ENCODE measurements at places on chromosomes 3 and 15.

DNA sequence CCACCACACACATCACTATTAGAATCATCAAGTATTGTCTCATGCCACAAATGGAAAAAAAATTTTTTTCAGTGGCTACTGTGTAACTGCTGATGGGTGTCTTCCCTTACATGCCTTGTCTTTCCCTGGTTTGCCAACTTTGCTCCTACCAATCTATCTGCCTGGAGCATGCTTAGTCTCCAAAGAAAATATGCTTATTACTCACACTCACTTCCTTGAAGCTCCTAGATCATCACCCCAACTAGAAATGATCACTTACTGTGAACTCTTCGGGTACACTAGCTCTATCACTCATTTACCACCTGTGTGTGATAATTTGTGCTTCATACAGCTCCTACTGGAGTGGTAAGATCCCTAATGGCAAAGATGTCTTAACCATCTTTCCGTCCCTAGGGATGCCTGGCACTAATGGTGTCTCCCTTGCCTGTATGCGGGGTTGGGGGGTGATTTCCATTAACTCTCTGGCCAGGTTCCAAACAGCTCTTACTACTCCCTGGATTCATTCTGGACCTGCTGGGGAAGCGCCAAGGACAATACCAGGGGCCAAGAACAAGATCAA lies 799 bp downstream of the VPS33B start:
- no peak for DNase-seq

DNA sequence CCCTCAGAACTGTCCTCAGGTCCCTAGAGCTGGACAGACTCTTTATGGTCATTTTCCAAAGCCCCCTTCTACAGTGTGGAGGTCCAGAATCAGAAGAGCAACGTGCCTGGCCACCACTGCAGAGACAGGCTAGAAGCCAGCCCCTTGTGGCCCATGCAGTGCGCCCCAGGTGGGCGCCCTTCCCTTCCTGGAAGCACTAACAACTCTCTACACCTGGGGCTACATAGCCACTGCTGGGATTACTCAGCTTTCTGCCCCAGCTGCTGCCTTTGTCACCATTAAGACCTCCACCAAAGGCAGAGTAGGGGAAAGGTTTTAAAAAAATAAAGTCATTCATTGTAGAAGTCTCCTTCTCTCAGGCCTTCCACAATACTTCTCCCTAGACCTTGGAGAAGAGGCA lies 2.3 kb downstream of the RASGRP1 start:
- no peak for DNase-seq

DNA sequence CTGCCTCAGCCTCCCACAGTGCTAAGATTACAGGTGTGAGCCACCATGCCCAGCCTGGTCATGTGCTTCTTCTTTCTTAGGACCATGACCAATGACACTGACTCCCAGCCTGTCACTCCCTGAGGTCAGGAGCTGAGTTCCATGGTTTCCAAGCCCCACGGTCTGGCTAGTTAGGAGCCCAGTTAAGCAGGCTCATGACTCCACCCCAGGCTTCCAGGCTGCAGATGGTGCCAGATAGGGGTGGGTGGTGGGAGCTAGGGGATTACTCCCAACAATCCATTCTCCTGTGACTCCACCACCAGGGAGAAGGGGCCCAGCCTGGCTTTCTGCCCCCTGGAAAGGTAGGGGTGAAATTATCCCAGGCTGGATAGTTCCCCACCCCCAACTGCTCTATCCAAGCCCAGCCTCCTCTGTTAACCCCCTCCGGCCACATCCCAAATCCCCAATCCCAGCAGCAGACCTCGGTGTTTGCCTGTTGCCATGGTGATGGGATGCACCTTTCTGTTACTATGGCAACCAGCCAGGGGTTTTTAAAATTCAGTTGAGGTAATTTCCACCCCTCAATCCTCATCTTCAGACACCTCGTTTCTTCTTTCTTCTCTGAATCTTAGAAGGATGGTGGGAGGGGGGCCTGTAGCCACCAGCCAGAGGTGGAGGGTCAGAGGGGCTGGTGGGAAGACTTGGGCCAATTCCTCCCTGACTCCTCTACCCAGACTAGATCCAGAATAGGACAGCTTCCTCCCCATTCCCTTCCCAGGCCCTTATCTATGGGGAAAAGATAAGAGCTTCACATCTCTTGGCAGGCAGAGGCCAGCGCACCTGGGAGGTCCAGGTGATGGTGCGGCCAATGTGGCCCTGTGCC lies 22.5 kb upstream of the SEMA3F start:
- DNase-seq, result no peak

DNA sequence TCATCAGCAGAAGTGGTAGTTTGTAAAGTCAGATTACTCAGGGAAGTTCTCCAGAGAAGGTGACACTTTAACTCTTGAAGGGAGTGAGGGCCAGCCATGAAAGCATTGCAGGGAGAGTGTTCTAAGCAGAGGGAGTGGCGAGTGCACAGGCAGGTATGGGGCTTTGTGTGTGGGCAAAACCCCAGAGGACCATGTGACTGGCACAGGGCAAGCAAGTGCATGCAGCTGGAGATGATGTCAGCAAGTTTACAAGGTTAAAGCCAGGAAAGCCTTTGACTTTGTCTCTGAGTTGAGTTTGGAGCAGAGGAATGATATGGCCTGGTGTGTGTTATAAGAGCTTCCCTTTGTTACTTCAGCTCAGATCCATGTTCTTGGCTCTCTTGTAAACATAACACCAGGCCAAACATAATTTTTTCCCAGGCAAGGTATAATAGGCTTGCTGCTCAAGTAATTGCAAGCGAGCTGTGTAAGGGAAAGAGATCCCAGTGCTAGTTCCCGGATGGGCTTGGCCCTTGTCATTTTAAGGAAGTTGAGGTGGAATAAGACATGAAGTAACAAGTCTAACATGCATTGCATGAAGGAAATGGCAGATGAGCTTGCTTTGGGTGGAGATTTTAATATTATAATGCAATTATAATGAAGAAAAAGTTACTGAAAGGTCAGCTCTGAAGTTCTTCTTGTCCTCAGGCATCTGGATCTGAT lies 341.1 kb upstream of the LRRC3B start:
- DNase-seq, result no peak

DNA sequence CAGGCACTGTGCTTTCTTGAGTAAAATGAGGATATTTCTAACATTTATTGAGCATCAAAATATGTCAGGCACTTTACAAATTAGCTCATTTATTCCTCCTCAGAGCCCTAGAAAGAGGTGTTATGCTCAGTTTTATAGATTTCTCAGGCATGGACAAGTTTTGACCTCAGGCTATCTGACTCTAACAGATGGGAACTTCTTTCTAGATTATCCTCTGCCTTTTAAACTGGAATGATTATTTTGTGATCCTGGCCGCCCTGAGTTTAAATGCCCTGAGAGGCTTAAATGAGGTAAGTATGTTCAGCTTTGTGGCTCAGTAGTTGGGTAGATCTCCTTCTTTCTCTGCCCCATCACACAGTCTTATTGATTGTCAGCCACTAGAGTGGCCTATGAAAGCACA lies 32.3 kb upstream of the ATP1B3 start:
- no peak for DNase-seq

GRCh38 chr3:15681668-15682067 lies 80.1 kb downstream of the BTD start:
- no peak for DNase-seq

GRCh38 chr3:179098388-179099077 lies 26.9 kb upstream of the ZMAT3 start:
- no peak for DNase-seq

- no peak for DNase-seq
These were observed 81.5 kb upstream of the SLC2A2 start for GRCh38 chr3:171108066-171108465.

GRCh38 chr3:38137615-38138348 lies 679 bp upstream of the MYD88 start:
- DNase-seq, result no peak

DNA sequence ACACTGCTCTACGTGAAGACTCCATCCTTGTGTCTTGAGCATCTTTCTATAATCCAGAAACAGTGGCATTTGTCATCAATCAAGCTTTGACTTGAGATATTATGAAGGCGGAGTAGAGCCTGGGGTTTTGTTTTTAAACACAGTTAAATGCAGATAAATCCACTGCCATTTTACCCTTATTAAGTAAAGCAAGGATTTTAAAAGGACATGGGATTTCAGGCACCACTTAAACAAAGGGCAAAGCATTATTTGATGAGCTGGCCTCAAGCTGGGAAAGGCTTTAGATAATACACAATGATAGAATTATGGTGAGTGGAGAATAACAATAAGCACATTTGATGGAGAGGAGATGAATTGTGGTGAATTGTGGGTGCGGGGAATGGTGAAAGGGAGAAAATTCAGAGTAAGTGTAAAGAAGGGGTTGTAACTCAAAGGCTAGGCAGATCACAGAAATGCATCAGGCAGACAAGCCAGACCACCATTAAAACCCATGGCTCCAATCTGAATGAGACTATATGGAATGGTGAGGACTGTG lies 54.9 kb upstream of the GLCE start:
- DNase-seq, result no peak

- DNase-seq, result no peak
These were observed 119.3 kb downstream of the KCNMB2 start for GRCh38 chr3:178655488-178655887.

DNA sequence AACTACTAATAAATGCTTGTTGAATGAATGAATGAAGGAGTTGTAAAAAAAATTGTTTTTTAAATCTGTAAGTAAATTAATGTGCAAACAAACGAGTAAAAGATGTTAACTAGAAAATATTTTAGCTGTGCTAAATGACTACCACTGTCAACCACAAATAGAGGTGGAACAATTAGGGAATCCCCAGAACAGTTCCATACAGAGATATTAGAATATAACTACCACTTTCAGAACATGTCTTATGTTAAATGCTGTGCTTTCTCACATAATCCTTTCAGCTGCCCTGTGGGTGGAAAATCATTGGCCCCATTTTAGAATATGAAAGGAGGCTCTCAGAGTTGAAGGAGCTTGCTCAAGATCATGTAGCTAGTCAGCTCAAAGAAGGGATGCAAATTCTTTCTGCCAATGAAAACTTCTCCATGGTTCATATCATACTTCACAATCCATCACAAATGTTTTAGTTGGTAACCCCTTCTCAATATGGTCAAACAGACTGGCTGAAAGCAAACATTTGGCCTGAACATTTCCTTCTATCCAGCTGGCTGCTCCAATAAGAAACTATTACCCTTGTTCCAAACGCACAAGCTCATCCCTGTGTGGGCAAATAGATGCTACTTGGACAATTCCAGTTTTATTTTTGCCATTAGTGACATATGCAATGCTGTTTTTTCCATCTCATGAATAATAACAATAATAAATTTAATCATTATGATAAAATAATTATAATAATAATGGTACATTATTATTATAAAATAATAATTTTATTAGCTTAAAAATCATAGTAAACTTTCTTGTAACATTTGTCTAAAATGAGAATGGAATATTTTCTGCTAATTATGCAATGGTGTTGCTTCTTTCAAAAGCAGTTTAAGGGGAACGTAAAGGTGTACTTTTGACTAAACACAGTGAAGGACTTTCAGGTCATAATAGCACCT lies 290.4 kb upstream of the STT3B start:
- no peak for DNase-seq

DNA sequence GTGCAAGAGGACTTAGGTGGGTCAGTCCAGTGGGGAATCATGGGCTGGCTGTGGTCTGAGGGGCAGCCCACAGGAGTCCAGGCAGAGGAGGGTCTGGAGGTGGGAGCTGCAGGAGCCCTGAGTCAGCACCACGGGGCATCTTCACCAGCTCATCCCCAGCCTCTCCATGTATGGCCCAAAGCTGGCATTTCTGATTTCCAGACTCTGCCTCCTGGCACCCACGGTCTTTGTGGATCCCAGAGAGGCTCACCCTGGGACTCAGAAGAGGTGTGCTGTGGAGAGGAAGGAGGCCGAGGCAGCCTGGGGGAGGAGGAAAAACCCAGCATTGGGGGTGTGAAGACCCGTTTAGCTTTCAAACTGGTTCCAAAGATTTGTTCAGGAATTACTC lies 64.5 kb upstream of the KLF13 start:
- DNase-seq, result no peak

DNA sequence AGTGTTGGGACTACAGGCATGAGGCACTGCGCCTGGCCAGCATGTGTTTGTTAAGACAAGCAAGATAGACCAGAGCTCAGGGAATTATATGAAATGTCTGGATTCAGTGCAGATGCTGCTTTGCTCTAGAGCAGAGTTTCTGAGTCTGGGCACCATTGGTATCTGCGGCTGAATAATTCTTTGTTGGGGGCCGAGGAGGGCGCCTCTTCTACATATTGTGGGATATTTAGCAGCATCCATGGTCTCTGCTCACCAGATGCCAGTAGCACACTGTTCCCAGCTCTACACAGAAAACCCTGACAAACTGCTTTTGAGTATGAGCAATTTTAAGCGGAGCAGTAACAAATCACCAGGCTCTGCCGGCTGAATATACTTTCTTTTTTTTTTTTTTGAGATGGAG lies 3.6 kb upstream of the LDHAL6B start:
- no peak for DNase-seq

- DNase-seq, result no peak
These were observed 8.4 kb downstream of the TBC1D21 start for GRCh38 chr15:73881579-73882320.

DNA sequence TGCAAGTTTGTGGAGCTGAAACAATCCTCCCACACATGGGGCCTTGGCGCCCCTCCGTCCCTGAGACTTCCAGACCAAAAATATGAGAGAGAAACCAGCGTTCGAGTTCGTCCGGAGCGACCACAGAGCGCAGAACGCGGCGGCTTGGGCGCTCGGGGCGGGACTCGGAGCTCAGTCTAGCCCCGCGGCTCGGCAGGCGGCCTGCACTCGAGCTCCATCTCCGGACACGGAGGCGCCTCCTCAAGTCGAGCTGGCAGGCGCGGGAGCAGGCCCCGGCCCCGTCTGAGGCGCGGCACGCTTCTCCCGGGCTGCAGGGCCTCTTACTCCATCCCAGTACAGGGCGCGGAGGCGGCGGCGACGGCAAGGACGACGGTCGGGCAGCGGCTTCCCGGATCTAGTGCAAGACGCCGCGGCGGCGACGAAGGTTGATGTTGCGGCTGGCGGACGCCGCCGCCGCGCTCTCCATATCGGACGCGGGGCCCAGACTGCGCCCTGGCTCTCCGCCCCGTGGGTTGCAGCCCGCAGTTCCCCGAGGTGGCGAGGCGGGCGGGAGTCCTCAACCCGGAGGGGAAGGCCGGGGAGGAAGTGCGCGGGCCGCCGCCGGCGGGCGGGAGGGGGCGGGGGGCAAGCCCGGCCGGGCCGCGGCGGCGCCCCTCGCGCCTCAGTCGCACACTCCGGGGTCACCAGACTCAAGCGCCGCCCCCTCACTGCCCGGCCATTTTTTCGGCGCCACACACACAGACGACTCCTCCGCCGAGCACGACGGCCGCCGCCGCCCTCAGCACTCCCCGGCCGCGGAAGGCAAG lies 674 bp downstream of the MSL2 start:
- DNase-seq, result peak; percentile 14

DNA sequence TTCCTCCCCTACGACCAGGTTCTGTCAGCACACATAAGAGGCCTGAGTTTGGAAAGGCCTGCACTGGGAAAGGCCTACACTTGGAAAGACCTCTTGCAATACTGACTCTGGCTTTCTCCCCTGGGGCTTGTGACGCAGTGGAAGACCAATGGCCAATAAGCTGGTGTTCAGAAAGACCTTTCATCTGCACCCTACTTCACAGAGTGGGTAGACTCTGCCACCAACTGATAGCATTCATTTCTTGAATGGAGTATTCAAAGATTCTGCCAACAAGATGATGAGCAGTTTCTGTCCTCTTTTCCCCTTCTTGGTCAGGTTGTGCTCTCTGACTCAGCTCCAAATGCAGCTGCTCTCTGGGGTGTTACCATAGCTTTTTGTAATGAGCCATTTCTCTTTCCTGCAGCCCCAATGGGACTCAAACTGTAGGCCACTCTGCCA lies 48.8 kb downstream of the TIPARP start:
- no peak for DNase-seq

GRCh38 chr3:76756577-76756976 lies 283.3 kb upstream of the ROBO2 start:
- DNase-seq, result no peak

- DNase-seq, result no peak
These were observed 17.1 kb downstream of the SNX1 start for GRCh38 chr15:64112904-64113303.
